ENCODE measurements at places on chromosomes 7 and 10.

DNA sequence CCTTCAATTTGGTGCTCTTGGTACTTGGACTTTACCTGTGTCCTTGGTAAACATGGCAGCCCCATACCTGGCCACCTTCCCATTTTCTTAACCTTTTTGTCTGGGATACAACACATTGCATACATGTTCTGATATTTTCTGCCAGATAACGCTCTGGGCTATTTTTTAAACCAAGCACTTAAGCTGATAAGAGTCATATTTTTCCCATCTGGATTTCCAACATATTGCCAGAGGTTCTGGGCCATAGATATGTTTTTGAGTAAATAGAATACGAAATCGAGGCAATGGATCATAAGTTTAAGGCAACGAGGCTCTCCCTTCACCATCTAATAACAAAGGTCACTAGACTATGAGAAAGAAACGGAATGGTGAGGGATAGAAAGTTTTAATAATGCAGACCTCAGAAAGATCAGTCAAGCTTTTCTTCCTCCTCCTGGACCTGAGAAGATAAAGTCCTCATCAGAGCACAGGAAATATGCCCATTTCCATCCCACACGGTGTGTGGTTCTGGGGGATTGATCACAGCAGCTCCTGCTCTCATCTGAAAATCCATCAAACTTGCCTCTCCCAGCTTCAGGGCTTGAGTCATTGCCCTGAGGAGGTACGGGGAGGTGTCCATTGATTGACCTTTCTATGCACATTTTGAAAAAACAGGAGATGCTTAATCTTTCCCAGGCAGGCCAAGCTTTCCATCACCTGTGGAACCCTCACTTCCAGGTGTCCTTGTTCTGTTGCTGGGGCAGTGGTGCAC is 257.2 kb downstream of the GFRA1 start:
- DNase-seq = no peak

GRCh38 chr10:15737656-15738055 is 17.9 kb upstream of the ITGA8 start:
- DNase-seq = no peak

DNA sequence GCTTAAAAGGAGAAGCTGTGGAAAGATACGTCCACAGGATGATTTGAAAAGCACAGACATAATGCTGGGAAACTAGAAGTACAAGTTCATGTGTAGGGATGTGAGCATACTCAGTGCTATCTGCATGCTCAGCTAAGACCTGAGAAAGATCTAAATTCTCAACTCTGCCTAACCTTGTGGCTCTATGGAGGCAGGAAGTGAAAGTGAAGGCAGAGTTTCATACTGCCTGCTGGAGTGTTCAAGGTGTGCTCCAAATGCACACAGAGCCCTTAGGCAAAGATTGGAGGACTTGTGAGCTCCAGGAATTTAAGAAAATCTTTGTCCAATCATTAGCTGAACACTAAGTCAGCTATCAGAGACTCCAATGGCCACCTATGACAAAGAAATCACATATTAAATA is 190.9 kb downstream of the RNLS start:
- no peak for DNase-seq

DNA sequence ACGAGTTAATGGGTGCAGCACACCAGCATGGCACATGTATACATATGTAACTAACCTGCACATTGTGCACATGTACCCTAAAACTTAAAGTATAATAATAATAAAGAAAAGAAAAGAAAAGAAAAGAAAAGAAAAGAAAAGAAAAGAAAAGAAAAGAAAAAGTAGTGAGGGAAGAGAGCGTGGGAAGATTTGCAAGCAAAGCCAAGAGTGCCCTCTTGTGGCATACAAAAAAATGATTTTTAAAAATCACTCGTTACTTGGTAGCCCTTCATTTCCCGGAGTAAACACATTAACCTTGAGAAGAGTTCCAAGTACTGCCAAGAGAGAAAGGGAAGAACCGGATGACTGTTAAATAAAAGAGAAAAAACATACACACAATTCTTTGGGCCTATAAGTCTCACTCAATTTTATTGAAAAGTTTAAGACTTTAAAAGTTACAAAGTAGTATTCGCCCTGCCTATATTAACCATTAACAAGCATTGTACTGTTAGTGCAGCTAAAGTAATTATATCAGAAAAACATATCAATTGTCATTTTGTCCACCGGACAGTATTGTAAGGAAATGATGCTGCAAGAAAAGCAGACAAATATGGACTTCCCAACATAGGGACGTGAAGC is 6.2 kb upstream of the CH25H start:
- peak; percentile 39 for DNase-seq

DNA sequence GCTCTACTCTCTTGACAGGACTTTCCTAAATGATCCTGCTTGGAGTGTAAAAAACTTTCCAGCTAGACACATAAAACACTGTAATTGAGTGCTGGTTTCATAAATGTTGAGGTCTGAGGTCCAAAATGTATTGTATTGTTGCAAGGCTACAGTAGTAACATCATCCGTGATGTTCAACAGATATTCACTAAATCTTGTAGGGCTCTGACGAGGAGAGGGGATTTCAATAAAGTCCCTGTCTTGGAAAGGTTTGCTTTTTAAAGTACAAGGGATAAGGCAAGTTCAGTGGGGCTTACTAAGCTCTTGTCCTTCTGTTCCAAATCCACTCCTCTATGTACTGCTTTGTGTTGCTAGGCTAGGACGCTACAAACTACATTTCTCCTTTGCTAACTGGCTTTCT is 48.9 kb downstream of the FHIP2A start:
- DNase-seq = no peak

DNA sequence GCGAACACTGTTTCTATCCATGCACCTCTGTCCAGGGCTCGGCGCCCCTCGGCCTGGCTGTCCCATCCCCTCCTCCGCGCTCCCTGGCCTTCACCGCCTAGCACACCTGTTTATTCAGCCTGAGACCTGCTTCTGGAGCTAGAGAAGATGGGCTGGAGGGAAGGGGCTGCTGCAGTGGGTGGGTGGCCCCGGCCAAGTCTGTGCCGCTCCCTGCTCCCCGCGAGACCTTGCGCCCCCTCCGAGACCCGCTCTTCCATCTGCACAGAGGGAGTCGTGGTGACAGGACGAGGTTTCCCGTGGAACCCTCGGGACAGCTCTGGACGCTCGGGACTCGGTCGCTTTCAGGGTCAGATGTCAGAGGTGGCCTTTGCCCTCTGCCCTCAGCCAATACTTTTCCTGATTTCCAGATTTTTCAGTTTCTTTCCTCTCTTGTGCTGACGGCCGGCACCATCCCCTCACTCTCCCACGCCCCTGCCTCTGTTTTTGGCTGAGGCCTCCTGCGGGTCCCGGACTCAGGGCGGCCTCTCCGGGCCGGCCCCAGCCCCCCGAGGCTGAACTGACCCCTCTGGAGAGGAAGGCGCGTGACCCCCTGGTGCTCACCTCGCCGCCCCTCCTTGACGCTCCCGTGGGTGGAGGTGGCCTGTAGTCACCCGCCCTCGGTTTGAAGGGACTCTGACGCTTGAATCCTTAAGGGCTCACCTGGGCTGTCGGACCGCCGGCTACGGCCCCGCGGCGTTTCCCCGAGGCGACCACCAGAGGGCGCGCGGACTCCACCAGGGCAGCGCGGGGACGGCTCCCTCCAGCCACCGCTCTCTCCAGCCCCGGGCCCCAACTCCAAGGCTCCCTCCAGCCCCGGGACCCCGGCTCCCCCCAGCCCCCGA is 15.6 kb downstream of the SHH start:
- DNase-seq = no peak

DNA sequence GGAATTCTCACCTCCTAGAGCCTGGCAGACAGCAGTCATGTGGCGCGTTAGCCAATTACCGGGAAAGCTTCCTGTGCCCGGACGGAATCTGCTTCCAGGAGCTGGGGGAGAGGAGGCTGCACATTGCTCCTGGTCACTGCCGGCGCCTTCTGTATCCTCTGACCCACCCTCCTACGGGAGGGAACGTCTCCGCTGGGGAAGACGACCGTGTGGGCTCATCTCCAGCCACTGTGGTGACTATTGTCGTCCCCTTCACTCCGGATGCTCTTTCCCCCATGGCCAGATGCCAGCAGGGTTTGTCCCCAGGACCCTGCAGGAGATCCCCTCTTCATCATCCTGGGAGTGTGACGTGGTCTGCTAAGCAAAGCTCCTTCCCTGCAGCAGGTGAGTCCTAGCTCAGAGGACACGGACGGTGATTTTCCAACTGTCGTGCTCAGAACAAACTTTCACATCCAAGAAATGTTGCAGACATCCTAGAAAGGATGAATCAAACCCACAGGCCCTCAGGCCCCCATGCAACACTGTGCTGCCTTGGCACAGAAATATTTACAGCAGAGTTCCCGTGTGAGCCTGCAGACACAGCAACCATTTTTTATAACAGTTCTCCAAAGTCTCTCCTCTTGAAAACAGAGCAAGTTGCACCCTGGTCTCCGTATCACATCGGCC is 29.6 kb upstream of the FAM20C start:
- no peak for DNase-seq

- DNase-seq = no peak
These were observed 12.3 kb upstream of the ASB4 start for GRCh38 chr7:95473276-95473985.

GRCh38 chr10:49023752-49024151 is 84.1 kb upstream of the LRRC18 start:
- no peak for DNase-seq

GRCh38 chr7:66720561-66720960 is 20.0 kb upstream of the RABGEF1 start:
- DNase-seq = no peak

GRCh38 chr7:83362871-83363550 is 200.3 kb upstream of the PCLO start:
- no peak for DNase-seq

- DNase-seq = no peak
These were observed 175.6 kb downstream of the TCF7L2 start for GRCh38 chr10:113125612-113126011.

- no peak for DNase-seq
These were observed 67.8 kb downstream of the ELMO1 start for GRCh38 chr7:37380831-37381230.

- no peak for DNase-seq
These were observed 116.2 kb downstream of the SLC25A13 start for GRCh38 chr7:96205665-96206064.

GRCh38 chr10:95246582-95247051 is 44.2 kb downstream of the PDLIM1 start:
- peak; percentile 84 for DNase-seq

Data from EL (cell line).